Small intestine (tissue), 16 donors: ENCODE measurements at places on chromosomes 5 and 9.

DNA sequence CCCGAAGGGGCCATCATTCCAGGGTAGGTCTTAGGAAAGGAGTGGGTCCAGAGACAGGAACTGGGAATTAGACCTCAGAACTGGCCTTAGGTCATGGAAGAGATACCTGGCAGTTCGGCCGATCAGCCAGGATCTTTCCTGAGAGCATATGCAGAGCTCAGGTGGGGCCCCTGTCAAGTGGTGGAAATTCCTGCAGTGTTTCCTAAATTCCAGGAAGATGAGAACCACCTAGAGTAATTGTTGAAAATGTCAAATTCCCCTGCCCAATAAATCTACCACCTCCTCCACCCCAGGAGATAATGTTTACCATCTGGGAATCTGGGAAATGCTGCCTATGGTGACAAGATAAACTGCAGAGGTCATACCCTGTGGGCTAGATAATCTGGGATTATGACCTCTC is 14.6 kb downstream of the TMEM171 start:
- DNase-seq, result no peak

DNA sequence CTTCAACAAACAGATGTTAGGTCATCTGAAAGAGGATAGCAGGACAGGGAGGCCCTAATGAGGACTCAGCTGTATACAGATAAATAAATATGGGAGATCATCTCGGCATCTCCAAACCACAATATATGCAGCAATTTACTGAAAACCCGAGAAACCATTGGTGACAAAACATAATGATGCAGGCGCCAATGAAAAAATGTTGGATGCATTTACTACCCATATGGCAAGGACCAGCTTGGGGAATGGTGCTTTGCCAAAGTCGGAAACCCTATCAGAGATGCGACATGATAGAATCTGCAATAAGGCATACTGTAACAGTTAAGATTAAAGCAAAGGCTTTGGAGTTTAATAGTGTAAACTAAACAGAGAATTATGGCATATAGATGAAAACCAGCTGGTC is 92.0 kb downstream of the SNCAIP start:
- no peak for DNase-seq

GRCh38 chr5:2898661-2899060 is 147.2 kb upstream of the IRX2 start:
- DNase-seq, result no peak

- DNase-seq, result no peak
Measured at GRCh38 chr9:72443855-72444254, 77.6 kb upstream of the TMC1 start.

- no peak for DNase-seq
Measured at GRCh38 chr5:163190283-163190682, 247.1 kb upstream of the CCNG1 start.

DNA sequence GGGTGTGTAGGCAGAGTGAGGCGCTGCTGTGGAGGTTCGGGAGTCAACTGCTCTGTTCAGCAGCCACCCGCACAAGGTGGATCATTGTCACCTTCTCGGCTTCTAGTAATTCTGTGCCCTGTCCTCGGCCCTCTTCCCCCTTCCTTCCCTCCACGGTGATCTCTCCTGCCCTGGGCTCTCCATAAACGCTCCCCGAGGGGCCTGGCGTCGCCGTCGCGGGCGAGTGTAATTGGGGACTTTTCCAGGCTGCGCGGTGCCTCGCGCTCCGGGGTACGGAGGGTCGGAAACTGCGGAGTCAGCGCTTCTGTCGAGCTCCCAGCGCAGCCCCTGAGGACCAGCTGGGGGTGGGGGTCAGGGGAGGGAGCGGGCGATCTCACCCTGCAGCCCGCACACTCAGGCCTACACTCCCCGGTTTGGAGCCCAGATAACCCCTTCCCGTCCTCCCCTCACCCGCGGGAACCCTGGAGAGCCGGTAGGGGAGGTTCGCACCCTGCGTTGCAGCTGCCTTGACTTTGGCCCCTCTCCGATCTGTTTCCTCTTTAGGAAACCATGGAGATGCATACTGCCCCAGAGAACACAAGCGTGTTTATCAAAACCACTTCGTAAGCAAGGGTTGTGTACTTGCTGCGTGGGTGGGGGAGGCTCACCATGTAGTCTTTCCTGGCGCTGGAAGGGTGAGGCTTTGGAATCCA is 188.3 kb upstream of the ZNF618 start:
- peak; percentile 61 for DNase-seq

DNA sequence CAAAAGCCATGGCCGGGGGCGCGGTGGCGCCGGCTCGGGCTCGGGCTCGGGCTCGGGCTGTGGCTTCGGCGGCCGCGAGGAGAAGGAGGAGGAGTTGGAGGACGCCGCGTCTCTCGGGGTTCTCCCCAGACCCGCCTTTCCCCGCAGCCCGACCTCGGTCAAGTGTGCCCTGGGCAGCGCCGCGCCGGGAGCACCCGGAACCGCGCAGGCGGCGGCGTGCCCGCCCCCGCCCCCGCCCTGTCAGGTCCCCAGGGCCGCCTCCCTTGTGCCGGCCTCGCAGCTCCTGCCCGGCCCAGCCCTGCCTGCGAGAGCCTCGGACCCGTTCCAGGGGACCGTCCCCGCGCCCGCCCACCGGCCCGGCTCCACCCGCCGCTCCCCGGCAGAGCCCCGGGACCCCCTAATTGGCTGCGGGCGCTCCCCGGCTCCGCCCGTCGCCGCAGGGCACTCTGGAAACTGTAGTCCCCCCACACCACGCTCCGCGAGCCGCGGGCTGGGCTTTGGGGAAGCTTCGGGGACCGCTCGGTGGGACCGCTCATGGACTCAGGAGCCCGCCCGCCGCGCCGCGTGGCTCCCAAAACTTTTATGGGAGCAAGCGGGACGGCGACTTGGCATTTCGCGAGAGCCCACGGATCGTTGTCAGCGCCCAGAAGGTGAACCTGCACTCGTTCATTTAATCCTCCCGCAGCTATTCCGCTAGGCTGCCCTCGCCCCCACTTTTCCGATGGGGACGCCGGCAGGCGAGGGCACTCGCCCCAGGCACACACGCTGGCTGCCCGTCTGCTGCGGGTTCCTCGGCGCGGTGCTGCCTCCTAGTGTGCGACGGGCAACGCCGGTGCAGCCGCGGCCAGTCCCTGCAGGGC is at the start of gene STK10:
TSS of gene STK10 (minus strand) at position 192 of the 860 bp plus-strand sequence. CDS start at position 10, 182 bp downstream.
- peak; percentile 91 for DNase-seq

DNA sequence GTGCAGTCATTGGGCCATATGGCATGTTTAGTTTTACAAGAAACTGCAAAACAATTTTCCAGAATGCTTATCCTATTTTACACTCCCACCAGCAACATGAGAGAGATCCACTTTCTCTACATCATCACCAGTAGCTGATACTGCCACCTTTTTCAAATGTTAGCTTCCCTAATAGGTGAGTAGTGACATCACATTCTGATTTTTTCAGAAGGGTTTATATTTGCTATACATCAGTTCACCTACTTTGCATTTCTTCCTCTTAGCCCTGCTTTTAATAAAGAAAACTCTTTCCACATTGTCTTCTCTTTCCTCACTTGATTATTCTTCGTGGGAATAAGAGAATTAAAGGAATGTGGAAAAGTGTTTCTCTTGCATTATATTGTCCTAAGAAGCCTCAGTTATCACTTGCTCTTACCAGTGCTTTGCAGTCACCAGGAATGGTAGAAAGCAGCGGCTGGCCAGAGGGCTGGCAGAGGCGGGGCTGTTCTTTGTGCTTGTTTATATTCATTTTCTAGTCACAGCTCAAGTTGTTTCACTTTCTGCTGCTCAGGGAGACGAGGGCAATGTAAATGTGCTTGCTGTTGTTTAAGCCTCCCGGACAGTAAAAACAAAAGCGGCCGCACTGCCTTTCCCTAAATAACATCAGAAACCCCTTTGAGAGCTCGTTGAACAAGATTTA is 164.8 kb downstream of the HSD17B3 start:
- peak; percentile 71 for DNase-seq

- DNase-seq, result no peak
Measured at GRCh38 chr5:120219988-120220387, 244.1 kb upstream of the PRR16 start.

GRCh38 chr5:43491326-43491725 is 7.7 kb upstream of the TMEM267 start:
- no peak for DNase-seq

DNA sequence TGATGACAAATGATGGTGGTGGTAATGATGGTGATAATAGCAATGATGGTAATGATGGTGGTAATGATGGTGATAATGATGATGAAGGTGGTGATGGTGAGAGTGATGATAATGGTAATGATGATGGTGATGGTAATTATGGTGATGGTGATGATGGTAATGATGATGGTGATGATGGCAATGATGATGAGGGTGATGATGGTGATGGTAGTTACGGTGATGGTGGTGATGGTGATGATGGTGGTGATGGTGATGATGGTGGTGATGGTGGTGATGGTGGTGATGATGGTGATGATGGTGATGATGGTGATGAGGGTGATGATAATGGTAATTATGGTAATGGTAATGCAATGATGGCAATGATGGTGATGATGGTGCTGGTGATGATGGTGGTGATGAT is 91.1 kb downstream of the DAP start:
- no peak for DNase-seq

DNA sequence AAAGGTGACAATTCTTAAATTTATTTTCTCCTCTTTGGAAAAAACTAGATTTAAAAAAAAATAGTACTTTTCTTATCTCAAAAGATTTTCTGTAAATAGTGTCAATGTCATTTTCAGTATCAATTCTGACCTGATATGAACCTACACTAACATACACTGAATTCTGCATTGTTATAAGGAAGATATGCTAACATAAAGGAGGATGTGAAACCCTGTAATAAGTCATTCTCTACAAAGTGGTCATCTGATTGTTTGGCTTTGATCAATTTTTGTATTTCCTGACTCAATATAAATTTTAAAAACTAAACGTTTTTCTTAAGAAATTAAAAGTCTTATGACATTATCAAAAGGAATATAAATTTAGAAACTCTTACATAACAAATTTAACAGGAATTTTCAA is 233.6 kb upstream of the EDIL3 start:
- DNase-seq, result no peak

DNA sequence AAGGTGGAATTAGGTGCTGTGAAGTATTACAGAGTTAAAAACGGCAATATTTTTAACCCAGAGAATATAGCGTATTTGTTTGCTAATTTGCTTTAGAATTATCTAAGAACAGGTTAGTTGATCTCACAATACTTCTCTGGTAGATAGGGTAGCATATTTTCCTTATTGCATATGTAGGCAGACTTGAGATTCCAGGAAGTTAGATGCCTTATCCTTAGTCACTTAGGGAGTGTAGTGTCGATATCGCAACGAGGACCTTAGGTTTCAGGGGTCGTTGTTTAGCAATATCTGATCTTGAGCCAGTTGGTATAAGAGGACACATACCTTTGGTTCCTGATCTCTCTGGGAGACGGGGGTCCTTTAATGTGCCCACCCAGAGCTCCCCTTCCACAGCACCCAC is 28.5 kb upstream of the IL6ST start:
- DNase-seq, result no peak

DNA sequence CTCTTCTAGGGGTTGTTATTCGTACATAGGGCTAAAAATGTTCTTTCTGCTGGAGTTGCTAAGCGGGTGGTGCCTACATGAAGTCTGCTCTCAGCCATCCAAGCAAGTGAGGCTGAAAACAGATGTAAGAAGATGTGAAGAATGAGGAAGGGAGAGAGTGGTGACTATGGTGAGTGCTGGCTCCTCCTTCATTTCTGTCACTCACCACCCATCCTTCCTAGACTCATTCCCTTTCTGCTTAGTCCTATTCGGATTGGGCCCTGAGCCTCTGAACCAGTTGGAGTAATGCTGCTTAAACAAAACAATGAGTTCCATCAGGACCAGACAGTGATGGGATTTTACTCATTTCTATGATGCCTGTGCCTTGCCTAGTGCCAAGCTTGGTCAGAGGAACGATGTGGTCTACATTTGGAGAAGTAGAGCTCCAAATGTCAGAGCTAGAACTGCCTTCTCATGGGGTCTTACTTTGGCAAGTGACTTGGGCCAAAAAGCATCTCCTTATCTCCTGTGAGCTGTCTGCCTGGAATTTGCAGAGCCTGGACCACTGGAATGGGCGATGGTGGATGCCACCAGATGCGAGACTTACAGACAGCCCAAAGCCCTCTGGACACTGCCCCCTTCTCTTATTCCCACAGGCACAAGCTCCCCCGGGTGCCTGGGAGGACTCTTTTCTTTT is 192.9 kb downstream of the FBXL7 start:
- DNase-seq, result no peak

- no peak for DNase-seq
Measured at GRCh38 chr5:168944004-168944403, 356.9 kb downstream of the SLIT3 start.

- DNase-seq, result no peak
Measured at GRCh38 chr5:96572864-96573512, 89.2 kb upstream of the CAST start.

GRCh38 chr5:176144508-176144907 is 93.7 kb upstream of the SIMC1 start:
- DNase-seq, result no peak

DNA sequence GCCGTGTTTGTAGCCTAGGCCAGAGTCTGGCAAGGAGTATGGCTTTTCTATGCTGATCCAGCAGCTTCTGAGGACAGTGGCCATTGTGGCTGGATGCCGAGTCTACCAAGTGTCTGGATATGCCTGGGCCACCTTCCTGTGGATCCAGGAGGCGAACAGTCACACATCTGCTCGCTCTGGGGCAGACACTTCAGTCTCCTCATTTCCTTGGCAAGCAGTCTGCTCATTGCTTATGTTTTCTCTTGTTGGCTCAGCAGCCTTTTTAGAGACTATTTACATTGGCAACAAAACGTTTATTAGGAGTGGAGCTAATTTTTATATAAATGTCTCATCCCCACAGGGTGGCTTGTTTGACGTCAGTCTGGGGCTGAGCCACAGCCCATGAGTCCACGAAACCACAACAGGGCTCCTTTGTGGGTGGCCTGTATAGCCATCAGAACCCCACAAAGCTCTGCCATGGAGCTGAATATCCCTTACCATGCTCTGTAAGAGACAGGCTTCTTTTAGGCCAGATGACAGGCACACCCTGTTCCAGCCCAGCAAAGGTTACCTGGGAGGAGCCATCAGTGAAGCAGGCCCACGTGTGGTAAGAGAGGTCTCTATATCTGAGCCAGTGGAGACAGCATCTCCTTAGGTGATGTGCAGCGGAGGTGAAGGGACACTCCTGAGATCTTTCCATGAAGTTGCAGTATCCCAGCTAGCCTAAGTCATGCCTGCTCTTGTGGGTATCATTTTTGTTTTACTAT is 221.7 kb downstream of the DIRAS2 start:
- DNase-seq, result no peak

DNA sequence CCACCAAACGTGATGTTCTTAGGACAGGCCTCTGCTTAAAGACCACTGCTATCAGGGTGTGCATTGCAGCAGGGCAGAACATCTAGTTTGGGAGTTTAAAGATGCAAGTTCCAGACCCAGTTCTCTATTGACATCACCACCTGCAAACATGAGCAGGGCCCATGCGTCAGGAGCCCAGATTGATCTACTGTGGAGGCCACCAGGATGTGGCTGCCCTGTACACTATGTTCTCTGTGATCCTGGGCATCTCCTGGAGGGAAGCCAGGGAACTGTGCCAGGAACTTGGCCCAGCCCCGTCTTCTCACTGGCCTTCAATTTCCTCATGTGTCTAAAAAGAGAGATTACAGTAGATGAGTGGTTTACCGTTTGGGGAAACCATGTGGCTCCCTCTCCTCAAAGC is 87.1 kb downstream of the PDE6A start:
- DNase-seq, result peak; percentile 96

GRCh38 chr9:105690742-105691141 is 3.6 kb upstream of the TMEM38B start:
- no peak for DNase-seq

GRCh38 chr9:116899337-116900006 is 212.4 kb downstream of the TRIM32 start:
- no peak for DNase-seq

GRCh38 chr5:44497606-44498005 is 108.4 kb upstream of the FGF10 start:
- DNase-seq, result no peak
